ENCODE measurements at places on chromosomes 3 and 15.

GRCh38 chr15:44298878-44299277 lies 10.4 kb downstream of the GOLM2 start:
- no peak for DNase-seq

DNA sequence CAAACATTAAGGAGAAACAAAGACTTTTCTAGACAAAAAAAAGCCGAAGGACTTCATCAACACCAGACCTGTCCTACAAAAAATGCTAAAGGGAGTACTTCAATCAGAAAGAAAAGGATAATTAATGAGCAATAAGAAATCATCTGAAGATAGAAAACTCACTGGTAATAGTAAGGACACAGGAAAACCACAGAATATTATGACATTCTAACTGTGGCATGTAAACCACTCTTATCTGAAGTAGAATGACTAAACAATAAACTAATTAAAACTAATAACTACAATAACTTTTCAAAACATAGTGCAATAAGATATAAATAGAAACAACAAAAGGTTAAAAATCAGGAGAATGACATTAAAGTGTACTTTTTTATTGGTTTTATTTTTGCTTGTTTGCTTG lies 584.5 kb upstream of the CCDC54 start:
- DNase-seq: no peak

GRCh38 chr3:34212656-34213055 lies 414.2 kb downstream of the PDCD6IP start:
- no peak for DNase-seq

DNA sequence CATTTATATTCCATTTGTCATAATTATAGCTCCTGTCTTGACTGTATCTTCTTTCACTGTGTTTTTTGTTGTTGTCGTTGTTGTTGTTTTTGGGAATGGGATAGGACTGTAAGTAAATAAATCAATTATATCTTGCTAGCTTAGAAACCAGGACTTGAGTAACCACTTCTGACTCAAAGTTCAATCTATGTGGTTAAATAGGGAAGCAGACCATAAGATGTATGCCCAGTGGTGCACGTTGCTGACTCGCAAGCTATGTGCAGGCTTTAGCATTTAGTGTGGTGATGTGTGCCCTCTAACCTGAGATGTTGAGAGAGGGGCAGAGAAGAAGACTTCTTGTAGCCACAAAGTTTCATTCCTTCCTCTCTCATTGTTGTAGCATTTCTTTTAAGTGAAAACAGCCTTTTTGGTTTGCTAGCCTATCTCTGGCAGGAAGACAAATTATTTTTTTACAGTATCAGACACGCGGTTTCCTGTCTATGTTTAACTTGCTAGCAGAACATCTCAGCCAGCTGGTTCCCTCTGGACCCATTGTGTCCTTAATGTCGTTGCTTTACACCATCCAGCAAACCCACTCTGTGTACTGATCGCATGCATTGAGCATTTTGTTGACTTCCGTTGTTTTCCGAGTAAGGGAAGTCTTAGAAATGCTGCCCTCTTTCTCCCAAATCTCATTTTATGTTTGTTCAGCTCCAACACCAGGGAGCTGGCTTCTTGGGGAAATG lies 52.1 kb downstream of the TGFBR2 start:
- DNase-seq: no peak

DNA sequence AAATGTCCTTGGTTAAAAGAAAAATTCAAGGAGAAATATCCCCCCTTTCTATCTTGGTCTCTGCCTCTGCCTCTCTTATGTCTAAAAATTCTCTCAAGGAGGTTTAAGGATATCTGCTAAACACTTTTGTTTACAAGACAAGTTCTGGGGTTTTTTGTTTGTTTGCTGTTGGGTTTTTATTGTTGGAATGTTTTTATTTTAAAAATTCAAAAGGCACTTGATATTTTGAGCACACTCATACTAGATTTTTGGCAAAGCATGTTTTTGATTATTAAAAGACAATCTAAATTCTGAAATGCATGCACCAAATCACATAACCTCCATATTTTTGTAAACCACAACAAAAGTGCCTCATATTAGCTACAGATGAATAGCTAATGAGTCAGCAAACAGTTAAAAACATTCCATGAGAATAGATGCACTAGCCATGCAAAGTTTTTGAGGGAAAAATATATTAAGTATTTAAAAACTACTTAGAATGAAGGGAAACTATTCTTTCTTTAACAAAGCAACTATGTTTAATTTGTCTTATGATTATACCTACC lies 84.6 kb downstream of the ZBTB20 start:
- no peak for DNase-seq

DNA sequence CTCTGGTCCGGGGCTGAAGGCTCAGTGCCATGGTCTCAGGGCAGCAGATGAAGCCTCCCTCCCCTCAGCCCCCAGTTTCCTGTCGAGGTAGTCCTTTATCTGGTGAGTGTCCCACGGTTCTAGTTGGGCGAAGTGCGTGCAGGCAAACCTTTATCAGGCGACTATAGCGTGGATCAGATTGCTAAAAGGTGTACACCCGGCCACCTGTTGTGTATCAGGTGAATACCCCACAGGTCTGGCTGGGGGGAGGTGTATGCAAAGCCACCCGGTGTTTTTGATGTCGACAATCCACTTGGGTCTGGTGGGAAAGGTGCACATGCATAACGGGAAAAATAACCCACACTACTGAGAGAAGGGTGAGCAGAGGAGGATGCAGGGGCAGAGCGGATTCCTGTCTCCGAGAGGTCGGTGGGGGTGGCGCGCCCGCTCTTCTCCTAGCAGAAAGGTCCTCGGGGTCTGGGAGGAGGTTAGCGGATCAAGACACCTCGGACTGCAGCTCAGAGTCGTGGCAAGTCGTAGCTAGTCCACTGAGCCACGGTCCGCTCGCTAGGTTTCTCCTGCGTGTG lies 507 bp downstream of the SLC12A6 start:
- DNase-seq: no peak

DNA sequence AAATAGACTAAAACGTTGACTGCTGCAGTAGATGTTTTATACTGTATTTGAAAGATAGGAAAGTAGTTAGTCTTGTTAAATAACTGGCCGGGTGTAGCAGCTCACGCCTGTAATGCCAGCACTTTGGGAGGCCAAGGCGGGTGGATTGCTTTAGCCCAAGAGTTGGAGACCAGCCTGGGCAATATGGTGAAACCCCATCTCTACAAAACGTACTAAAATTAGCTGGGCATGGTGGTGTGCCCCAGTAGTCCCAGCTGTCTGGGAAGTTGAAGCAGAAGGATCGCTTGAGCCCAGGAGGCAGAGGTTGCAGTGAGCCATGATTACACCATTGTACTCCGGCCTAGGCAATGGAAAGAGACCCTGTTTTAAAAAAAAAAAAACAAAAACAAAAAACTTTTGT lies 60.5 kb upstream of the ULK4 start:
- no peak for DNase-seq

- DNase-seq: no peak
Measured at GRCh38 chr3:181921220-181921619, 209.5 kb downstream of the SOX2 start.

DNA sequence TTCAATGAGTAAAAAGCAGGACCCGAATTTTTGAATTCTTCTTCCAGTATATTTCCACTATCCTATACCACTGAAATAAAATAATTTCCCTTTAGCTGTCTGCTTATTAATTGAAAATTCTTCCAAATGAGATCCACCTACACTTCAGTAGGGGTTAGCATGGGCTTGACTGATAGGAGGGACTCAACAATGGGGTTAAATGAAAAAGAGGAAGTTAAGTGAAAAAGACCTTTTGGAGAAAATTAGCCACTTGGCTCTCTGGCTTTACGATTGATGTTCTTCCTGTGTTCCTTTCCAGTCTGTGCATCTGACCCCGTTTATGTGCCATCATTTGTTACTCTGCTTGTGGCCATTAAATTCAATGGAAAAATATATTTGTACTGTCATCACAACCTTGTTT lies 54.0 kb upstream of the GCNT3 start:
- no peak for DNase-seq

GRCh38 chr3:14369675-14370669 lies 32.4 kb upstream of the SLC6A6 start:
- no peak for DNase-seq

- DNase-seq: no peak
Measured at GRCh38 chr3:143276592-143276991, 157.0 kb downstream of the CHST2 start.

DNA sequence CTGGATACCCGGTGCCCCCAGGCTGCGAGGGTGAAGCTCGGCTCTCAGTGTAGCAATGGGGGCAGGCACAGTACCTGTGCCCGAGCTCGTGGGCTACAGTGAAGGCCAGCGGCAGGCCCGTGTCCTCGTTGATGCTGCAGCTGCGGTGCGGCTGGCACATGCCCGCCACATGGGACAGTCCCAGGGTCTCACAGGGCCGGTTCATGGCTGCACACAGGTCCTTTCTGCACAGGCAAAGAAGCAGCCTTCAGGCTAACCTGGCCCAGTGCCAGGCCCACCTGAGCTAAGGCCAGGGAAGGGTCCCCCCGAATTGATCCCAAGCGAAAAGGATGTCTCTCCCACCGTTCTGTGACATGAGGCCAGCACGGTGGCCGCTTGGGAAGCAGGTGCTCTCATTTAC lies 21.6 kb downstream of the ADAMTS7 start:
- no peak for DNase-seq

GRCh38 chr3:196519718-196520082 lies 4.6 kb upstream of the SMCO1 start:
- no peak for DNase-seq

- DNase-seq: peak; percentile 17
Measured at GRCh38 chr15:67783303-67783702, 42.0 kb upstream of the SKOR1 start.

- DNase-seq: no peak
Measured at GRCh38 chr3:51559411-51559888, 20.9 kb downstream of the RAD54L2 start.

DNA sequence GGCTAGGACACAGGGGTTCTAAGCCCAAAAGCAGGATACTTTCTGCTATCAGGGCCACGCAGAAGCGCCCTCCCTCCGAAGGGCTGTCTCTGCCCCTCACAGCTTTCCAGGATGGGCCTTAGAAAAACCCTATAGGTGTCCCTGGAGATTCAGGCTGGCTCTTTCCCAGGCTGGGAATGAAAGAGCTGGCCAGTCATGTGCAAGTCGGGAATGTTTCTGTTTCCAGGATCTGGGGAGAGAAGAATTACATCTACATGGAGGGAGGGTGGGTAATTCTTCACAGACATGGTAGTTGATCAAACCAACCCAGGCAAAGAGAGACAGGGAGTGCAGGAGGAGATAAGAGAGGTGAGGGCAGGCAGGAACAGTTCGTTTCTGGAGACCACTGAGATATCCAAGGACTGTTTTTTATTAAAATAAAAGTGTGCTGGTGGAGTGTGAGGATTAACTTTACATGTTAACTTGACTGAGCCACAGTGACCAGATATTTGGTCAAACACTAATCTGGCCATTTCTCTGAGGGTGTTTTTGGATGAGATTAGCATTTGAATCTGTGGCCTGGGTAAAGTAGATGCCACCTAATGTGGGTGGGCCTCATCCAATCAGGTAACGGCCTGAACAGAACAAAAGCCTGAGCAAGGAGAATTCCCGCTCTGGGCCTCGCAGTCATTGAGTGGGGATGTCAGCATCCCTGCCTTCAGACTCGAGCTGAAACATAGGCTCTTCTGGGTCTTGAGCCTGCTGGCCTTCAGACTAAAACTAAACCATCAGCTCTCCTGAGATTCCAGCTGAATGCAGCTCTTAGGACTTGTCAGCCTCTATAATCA lies 15.3 kb downstream of the NUP210 start:
- DNase-seq: no peak

DNA sequence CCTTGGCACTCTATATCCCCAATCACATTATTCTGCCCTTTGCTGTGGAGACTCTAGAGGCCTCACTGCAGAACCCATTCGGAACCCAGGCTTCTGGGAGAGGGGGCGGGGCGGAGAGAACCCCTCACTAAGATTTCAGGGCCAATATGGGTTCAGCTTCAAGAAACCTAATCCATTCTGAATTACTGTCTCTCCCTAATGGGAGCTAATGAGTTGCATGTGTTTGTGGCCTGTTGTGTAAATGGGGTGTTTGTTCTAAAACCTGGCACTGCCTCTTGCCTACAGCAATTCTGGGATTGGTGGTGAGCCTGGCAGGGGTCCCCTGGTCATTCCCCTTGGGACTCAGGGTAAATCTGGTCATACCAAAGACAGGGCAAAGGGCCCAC lies 605 bp upstream of the RASL12 start:
- DNase-seq: no peak

- no peak for DNase-seq
Measured at GRCh38 chr3:126208606-126209256, 28.3 kb upstream of the ALDH1L1 start.

DNA sequence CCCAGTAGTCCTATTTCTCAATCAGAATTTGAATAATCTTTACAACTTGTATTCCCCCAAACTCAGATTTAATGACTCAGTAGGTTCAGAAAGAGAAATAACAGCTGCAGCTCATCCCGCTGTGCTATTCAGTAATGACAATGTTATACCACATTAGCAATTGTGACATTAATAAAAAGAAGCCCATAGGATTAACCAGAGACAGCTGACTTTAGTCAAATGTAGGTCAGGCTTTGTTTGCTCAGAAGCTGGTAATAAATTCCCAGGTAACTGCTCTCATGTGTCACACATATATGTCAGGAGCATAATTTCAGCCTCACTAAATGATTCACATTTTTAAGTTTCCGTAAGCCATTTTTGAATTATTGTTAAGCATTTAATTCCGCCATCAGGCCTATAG lies 222.0 kb upstream of the UBE2E2 start:
- DNase-seq: no peak

- DNase-seq: no peak
Measured at GRCh38 chr3:41462103-41462691, 262.9 kb downstream of the CTNNB1 start.

- no peak for DNase-seq
Measured at GRCh38 chr3:187550446-187550845, 119.7 kb downstream of the SST start.

GRCh38 chr3:70086336-70086735 lies 86.8 kb downstream of the SAMMSON start:
- DNase-seq: no peak

DNA sequence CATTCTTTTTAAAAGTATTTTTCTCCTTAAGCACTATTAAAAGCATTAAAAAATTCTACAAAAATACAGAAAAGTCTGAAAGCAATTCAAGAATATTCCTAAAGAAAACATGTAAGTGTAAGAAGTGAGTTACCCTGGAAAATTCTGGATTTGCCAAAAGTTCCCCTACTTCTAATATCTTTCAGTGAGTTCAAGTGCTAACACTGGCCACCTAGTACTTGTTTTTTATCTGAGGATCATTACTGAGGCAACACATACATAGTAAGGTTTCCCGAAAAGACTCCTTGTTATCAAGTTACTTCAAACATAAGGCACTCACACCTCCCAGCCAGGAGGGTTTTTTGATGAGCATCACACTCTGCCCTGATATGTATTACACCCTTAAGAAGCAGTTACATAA lies 158.4 kb downstream of the TIGIT start:
- DNase-seq: no peak

GRCh38 chr3:69103123-69103522 lies 18.4 kb downstream of the ARL6IP5 start:
- DNase-seq: no peak
